ENCODE measurements at places on chromosomes 7 and 10. TPM values are rescaled to one million over a fixed set of nuclear protein-coding genes. Genes with fewer than 3 reads are reported as not detected.

DNA sequence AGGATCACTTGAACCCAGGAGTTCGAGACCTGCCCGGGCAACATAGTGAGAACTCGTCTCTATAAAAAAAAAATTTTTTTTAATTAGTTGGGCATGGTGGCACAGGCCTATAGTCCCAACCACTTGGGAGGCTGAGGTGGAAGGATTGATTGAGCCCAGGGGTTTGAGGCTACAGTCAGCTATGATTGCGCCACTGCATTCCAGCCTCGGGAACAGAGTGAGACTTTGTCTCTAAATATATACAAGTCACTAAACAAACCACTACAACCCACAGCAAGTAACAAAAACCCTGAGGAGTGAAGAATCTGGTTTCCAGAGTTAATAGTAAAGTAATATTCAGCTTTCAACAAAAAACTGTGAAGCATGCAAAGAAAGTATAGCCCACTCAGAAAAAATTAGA is 32.7 kb upstream of the HHEX start:
- DNase-seq: no peak

- DNase-seq: no peak
These were observed 79.2 kb downstream of the ABCA13 start for GRCh38 chr7:48250441-48250951.

DNA sequence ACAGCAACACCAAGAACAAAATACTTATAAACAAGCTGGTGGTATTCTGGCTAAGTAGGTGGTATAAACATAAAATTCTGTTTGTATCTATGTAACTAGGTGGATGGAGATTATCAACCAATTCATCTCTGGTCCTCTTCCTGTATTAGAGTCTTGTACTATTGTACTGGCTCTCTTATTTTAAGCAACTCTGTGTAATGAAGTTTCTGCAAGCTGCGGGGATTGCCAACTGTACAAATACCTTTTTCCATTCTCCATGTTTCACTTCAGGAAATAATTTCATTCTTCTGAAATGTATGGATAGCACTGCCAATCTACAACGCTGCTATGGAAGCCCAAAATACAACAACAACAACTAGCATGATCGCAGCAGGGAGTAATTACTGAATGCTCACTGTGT is 44.8 kb downstream of the JAZF1 start:
- DNase-seq: no peak

DNA sequence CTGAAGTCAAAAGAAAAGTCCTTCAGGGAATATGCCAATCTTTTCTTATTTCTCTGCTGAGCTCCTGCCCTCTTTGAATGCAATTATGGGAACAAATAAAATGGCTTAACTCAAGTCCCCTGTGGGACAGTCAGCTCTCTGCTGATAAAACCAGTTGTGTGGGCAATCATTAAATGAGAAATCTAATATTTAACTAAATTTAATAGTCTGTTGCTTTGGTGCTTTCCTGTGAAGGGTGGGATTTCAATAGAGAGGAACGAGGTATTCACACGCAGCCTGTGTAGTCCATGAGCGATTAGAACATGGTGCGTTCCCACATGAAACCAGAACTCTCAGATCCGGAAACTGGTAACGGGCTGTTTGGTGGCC is 138.4 kb downstream of the PAXIP1 start:
- DNase-seq: no peak

DNA sequence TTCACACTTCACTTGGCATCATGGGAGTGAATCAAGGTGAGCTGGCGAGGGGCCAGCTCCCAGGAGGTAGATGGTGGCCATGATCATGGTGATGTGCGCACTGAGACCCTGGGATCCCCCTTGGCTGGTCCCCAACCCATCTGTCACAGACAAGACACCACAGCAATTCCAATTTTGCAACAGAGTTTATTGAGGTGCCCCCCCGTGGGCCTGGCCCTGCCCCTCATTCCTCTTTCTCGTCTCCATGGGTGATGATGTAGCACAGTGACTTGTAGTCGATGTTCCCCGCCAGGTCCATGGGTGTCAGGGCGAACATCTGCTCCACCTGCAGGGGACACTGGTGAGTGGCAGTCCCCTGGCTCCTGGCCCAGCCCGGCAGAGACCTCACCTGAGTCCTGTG is 2.4 kb downstream of the MYL7 start:
- DNase-seq: no peak

DNA sequence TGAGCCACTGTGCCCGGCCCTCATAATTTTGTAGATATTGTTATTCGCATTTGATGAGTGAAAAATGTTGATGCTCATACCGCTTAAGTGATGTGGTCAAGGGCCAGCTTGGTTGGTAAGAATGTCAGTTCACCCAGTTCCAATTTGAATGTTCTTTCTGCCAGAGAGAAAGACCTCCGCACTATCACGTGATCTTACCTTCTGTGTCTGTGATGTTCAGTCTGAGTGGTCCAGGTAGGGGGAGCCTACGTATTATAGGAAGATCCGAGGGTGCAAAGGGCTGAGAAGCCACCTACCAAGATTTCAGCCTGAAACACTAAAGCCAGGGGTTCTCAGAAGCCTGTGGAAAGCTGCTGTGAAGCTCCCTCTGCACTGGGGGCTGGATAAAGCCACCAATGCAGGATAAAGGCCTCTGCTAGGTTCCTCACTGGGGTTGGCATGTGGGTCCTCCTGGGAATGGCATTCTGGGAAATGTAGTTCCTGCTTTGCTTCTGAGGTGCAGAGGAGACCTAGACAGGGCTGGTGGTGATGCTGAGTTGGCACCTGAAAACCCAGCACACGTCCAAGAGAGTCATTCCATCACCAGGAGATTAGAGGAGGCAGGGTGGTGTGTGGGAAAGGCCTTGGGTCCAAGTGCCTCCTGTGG is 64.7 kb upstream of the AOAH start:
- DNase-seq: no peak

DNA sequence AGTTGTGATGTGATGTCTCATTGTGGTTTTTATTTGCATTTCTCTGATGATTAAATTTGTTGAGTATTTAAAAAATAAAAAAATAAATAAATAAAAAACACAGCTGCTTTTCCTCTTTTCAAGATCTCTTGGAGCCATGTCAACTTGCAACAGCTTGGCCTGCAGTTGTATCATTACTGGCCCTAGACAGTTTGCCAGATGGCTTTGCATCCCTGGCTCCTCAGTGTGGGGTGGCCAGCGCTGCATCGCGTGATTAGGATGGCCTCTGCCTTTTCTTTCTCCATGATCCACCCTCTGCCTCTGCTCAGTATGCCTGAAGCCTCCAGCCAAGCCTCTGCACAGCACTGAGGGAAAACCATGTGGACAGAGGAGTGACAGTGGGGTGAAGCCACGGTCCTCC is 96.8 kb downstream of the PPP1R3C start:
- no peak for DNase-seq

DNA sequence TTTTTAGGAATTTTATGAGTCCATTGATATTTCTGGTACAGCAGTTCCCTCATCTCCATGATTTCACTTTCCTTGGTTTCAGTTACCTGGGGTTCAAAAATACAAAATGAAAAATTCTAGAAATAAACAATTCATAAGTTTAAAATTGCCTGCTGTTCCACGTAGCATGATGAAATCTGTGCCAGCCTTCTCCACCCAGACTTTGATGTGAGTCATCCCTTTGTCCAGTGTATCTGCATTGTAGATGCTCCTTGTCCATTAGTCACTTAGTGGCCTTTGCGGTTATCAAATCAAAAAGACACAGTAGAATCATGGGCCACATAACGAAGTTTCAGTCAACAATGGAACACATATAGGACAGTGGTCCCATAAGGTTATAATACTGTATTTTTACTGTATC is 286.9 kb downstream of the PTEN start:
- no peak for DNase-seq

- no peak for DNase-seq
These were observed 2.2 kb upstream of the PDK4 start for GRCh38 chr7:95598511-95598910.

DNA sequence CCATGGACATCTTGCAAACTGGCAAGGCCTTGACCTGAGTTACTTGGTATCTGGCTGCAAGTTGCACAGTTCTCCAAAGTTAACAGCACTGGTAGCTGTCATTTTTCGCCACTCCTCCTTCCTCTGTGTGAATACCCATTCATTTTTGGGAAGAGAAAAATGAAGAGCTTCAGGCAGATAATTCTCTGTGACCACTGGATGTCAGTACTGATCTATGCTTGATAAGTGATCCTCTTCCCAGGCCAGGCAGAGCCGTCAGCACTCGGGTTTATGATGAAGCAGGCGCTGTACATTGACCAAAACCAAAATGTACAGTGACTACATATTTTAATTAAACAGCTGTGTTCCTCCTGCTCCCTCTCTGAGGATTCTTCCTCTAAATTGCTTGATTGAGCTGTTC is 55.9 kb upstream of the PDZD8 start:
- no peak for DNase-seq

Gene PDE6C
- not detected for total RNA-seq

Gene GRM3
- not detected for total RNA-seq

Gene FUOM
- total RNA-seq: 16.6 TPM
